NCI-H1105 (cell line): ENCODE measurements at places on chromosomes 7 and 10.
A peak's percentile ranks its signal among the peaks of the same experiment; 100 is the strongest.

- peak; percentile 30 for DNase-seq
Measured at GRCh38 chr10:118990326-118990725, 39.2 kb upstream of the NANOS1 start.

GRCh38 chr7:51306761-51307160 is 9.8 kb downstream of the COBL start:
- DNase-seq = no peak

DNA sequence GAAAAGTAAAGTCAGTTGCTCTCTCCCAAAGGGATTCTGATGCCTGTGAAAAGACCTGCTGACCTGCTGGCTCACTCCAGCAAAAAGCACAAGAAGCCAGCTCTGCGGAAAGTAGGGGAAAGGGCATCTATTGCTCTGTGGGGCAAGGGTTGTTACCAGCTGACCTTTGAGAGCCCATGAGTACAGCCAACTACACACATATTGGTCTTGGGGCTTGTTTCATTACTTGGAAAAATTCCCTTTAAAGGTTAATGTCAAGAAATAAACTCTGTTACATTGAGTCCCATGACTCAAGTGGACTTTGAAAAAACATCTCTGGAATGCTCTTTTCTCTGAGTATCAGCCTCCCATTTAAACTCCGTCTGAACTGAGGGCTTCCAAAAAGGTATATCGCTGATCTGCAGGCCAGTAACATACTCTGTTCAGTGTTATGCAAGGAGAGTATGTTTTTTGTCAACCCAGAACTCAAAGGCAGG is 53.2 kb downstream of the PANK1 start:
- no peak for DNase-seq

GRCh38 chr10:7192831-7193361 is 217.9 kb downstream of the SFMBT2 start:
- DNase-seq = no peak

GRCh38 chr10:60798031-60798430 is 19.8 kb downstream of the CDK1 start:
- no peak for DNase-seq

- no peak for DNase-seq
Measured at GRCh38 chr7:1861799-1862458, 191.9 kb downstream of the ELFN1 start.

DNA sequence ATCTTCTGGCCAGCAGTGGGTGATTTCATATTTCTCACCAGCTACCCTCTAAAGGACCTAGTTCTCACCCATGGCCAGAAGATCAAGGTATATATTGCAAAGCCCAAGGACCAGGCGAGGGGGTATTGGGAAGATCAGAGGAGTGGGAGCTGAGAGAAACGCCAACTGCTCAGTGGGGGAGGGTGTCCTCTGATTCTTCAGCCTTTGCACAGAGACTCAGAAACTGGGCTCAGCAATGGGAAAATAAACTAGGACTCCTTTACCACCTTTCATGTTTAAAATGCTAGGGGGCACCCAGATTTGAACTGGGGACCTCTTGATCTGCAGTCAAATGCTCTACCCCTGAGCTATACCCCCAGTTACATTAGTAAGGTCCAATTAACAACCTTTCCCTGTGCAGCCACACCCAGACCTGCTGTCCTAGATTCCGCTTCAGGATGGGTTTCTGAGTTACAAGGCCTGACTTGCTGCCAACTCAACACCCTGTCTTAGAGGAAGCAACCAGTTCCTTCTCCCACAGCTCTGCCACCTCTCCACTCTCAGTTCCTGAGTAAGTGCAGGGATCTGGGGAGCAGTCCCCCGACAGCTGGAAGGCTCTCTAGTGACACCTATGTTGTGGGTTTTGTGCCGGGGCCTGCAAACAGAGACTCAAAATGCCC is 93.5 kb downstream of the ZNF783 start:
- DNase-seq = no peak

GRCh38 chr7:20244334-20245120 is 27.3 kb upstream of the MACC1 start:
- no peak for DNase-seq

DNA sequence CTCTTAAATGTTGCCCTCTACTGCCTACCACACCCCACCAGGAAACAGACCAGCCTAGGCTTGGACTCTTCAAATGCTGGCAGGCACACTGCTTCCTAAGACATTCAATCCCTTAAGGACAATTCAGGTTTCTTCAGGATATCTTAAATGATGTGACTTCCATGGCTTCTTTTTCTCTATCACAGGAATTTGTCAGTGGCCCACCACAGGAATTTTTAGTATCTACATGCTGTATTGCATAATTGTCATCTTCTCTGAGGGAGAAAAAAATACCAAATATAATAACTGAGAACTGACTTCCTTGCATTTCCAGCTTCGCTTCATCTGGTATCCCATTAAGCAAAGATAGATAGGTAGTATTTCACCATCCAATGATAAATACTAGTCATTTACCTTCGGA is 129.3 kb downstream of the WNT2 start:
- DNase-seq = no peak
